ENCODE measurements at places on chromosomes 5 and 9.

DNA sequence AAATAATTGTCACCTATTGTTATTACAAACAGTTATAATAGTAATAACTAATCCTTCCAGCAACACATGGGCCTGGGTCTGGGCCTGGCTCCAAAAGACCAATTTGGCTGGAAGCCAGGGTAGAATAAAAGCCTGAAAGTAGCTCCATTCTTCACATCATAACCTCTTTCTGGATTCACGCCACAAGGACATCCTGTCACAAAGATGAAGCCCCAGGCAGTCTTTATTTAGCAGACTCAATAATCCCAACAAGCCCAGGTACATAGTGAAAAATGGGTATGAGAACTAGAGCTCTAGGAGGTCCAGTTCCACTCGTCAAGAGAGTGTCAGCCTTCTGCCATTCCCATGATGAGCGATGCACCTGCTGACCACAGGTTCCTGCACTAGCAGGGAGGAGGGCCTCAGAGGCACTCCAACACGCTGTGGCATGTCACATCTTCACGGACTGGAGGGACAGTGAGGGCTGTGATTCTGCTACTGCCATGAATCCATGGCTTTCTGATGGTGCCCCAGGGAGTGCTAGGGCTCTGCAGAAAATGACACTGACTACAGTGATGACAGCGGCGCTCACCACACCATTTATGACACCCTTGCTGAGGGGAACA is 124.9 kb downstream of the SPOCK1 start:
- no peak for DNase-seq

GRCh38 chr5:75566710-75567309 is 44.4 kb upstream of the ANKDD1B start:
- DNase-seq: peak; percentile 92

DNA sequence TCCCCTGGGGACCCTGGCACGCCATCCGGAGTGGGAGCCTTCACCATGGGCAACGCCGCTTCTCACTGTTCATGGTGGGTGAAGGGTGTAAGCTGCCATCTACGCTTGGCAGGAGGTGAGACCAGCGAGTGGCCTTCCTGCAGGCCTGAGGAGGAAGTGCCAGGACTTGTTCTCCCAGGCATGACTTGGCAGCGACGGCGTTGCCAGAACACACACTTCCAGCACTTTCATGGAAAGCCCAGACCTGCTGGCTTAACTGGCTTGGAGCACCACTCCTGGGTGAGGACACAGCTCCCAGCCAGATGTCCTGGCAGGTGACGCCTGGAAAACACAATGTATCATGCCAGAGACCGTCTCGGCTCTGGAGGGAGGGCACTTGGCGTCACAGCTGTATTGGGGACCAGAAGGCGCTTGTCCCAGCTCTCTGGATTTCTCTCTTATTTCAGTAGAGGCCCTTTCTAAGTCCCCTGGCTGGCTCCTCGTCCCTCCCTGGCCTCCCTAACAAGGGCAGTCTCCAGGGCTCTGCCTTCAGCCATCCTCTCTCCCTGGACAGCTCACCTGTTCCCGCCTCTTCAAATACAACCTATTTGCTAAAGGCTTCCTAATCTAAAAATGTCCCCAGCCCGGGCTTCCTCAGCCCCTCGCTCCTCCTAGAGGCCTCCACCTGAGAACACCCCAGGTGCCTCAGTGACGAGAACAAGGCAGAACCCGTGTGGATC is 188.3 kb downstream of the OLFM1 start:
- DNase-seq: no peak

DNA sequence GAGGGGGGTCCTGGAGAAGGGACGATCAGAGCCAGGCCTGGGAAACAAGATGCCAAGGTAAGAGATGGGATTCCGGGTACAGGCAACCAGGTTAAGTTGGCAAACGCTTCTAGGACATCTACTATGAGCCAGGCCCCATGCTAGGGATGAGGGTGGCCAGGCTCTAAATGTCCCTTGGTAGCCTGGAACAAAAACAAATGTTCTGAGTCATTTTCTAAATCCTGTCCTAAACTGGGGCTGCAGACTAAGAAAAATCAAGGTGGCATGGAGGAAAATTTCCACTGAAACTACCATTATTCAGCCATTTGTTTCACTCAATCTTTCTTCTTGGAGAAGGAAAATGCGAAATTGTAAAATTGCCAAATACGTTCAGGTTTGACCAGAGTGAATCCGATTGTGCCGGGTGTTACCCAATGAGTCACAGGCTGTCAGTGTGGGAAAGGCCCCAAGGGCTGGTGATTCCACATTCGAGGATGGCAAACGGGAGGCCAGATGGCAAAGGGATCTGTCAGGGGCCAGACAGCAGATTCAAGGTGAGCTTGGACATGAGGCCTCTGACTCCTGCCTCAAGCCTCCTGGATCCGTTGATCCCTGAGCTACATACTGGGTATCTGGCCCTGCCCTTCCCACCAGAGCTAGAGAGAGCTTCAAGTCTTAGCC is 57.6 kb downstream of the PAX5 start:
- no peak for DNase-seq

- DNase-seq: no peak
Measured at GRCh38 chr5:153088538-153088937, 401.9 kb upstream of the GRIA1 start.

GRCh38 chr9:87346061-87346665 is 151.5 kb upstream of the DAPK1 start:
- DNase-seq: no peak

DNA sequence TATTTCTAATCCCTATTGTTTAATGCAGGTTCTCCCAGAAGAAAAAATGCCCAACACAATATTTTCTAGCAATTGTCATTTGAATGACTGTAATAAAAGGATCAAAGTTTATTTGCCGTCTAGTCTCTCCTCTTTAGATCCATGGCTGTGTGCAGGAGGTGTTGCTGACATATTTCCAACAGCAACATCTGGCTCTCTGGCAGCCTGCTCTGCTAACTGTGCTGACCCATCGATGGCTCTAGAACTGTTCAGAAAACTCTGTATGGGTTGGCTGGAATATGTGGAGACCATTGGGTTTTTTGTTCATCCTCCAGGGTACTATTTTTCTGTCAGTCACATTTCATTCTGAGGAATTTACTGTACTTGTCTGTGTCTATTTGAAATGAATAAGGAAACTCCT is 202.0 kb upstream of the SLC27A6 start:
- DNase-seq: no peak

GRCh38 chr9:108746864-108747263 is 108.9 kb downstream of the ACTL7B start:
- no peak for DNase-seq

GRCh38 chr9:121196389-121196788 is 5.3 kb downstream of the RAB14 start:
- no peak for DNase-seq

- peak; percentile 23 for DNase-seq
Measured at GRCh38 chr5:136424835-136425584, 59.7 kb upstream of the TRPC7 start.

DNA sequence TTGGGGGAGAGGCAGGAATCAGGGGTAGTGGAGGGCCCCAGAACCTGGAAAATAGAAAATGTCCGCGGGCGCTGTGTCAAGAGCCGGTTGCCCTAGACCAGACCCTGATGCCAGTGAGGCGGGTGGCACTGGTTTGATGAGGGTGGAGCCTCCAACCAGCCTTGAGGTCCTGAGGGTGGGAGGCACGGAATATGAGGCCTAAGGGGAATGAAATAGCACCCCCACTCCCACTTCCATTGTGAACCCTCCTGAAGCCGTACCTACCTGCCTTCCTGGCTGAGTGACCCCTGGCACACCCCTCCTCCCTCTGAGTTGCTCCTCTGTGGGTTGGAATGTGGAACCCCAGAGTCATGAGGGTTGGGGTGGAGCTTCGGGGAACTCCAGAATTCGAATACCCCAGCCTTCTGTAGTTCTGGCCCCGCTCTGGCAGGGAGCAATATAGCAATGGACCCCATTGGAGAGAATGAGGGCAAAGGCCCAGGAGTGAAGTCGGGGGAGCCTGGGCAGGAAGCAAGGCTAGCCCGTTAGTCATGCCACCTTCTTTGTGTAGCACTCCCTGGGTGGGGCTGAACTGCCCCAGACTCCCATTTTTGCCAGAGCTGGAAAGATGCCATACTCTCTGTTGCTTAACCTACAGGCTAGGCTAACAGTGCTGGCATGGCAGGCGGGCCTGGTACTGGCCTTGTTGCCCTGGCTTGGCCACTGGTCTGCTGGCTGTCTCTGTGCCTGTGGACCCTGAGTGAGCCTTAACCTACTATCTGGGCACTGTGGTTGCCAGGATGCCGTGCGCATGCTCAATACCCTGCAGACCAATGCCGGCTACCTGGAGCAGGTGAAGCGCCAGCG is 1.0 kb downstream of the FPGS start:
- DNase-seq: no peak

Data from glomerular endothelial cell (primary cell).